GM18507 (cell line): ENCODE measurements at places on chromosomes 5 and 9.

DNA sequence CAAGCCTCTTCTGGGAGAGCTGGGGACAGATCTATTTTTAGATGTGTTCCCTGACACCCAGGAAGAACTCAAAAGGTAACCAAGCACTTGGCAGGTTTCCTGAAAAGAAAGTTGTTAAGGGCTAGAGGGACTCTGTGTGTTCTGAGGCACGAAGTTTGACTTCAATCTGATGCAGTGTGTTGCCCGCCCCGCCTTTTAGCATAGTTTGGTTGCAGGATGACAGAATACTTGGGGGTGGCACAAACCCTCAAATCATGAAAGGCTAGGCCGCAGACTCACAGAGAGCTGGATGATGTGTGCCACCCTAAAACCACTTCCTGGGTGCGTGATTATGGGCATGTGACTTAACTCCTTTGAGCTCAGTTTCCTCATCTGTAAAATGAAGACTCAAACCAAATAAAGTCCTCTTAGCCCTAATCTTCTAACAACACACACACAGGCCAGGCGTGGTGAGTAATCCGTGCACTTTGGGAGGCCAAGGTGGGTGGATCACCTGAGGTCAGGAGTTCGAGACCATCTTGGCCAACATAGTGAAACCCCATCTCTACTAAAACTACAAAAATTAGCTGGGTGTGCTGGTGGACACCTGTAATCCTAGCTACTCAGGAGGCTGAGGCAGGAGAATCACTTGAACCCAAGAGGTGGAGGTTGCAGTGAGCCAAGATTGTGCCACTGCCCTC, 12.8 kb upstream of the NDFIP1 start:
- no peak for DNase-seq

DNA sequence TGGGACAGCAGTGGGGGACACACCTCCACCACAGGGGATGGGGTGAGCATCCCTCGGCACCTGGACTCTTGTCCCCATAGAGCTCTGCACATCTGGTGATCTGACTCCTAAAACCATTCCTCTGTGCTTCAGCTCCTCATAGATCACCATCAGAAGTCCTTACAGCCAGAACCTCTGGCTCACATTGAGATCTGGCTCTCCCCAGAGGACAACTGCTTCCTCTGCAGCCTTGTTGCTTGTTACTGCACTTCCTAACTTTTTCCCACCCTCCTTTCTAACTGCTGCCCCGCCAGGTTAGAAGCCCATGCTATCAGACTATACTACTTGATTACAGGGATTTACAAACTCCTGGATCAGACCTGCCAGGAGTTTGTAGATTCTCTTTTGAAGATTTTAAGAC, 64.5 kb downstream of the ARSB start:
- no peak for DNase-seq

- DNase-seq: no peak
Measured at GRCh38 chr5:95861221-95861863, 38.8 kb upstream of the GLRX start.

GRCh38 chr5:149283626-149284480, 12.2 kb downstream of the AFAP1L1 start:
- DNase-seq: no peak

DNA sequence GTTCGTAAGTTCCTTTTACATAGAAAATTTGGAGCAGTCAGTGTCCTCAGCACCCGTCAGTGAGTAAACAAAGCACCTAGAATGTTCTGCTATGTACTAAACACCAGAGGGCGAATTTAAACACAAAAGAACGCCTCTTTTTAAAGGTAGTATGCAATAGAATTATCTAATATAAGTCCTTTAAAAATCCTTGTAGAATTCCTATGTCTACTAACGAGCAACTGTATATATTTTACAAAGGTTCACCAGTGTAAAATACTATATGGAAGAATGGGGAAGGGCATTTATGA, 499 bp upstream of the TMEM232 start:
- DNase-seq: no peak

DNA sequence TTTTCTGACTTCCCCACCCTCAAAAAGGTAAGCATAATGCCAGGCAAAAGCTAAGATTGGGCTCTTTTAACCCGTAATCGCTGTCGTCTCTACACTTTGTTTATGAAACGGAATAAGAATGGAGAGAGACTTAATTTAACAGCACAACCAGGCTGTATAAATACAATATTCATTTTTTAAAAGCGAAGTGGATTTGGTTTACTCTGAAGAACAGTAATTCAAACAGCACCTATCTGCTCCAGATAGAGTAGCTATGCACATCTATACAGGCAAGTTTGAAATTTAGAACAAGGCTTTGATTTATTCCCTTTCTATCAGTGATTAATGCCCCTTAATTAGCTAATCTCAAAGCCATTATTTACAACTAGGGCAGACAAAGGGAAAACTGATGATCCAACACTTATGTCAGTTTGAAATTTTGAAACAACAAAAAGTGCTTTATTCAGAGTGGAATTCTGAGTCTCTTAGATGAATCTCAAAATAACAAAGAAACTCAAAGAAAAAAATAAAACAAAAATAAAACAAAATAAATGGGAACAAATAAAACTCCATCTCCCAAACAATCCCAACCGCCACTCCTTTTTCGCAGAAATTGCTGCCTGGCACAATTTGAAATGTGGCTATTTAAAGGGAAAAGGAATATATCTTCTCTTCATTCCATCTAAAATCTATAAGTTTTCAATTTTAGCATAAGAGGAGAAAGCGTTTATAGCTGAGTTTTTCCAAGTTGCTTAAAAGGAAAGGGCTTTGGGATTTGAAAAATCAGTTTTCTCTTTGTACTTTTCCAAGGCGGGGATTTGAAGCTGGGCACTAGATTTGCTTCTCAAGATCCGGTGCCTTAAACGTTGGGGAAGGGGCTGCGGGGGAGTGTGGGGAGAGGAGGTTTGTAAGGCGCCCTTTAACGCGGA, 298.6 kb downstream of the PARP8 start:
- no peak for DNase-seq
